GM18507 (cell line): ENCODE measurements at places on chromosomes 12 and 14.

- DNase-seq: no peak
These were observed 807 bp upstream of the ZCCHC8 start for GRCh38 chr12:122501489-122501989.

DNA sequence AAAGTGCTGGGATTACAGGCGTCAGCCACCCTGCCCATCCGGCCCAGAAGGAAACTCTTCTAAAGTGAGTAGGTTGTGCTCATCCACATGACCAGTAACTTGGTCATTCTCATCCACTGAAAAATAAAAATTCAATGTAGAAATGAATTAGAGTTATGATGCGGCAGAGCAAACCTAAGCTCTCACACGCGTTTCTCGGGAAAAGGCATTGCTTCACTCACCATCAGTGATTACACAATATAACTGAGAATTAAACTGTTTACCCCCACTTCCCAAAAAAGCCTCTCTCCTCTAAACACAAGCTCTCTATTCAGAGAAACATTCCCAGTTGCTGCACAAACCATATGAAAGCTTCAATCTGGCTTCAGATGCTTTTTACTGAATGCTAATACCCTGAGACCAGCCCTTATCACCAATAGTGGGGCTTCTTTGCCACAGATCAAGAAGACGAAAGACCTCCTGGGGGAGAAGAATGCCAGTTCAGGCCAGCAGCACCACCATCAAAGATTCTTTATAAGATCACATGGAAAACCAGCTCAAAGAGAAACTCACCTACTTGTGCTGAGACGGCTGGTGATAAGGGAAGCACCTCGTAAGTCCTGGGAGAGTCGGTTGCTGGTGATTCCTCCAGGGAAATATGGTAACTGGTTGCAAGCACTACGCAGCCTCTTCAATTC, 121.5 kb upstream of the SFSWAP start:
- DNase-seq: no peak

DNA sequence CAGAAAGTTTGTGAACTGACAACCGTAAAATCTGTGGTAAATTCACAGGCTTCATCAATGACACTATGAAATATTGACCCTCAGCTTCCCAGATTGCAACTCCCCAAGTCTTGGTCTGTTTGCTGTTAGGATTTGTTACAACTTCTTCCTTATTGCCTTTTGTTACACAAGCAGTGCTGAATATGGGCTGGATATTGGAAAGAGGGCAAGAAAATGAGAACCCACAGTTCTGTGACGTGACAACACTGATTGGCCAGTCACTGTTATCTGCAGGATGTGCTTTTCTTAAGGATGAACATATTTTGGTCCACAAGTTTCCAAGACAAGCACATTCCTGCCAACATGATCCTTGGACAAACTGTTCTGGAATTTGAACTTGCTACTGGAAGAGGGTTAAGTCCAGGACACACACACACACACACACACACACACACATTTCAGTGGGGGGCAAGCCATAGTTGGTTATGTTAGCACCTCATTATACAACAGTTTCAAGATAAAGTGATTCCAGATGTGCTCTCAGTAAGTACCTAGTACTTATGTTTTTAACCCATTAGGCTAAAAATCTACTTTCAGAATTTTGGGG, 16.6 kb upstream of the SLC38A2 start:
- DNase-seq: no peak

DNA sequence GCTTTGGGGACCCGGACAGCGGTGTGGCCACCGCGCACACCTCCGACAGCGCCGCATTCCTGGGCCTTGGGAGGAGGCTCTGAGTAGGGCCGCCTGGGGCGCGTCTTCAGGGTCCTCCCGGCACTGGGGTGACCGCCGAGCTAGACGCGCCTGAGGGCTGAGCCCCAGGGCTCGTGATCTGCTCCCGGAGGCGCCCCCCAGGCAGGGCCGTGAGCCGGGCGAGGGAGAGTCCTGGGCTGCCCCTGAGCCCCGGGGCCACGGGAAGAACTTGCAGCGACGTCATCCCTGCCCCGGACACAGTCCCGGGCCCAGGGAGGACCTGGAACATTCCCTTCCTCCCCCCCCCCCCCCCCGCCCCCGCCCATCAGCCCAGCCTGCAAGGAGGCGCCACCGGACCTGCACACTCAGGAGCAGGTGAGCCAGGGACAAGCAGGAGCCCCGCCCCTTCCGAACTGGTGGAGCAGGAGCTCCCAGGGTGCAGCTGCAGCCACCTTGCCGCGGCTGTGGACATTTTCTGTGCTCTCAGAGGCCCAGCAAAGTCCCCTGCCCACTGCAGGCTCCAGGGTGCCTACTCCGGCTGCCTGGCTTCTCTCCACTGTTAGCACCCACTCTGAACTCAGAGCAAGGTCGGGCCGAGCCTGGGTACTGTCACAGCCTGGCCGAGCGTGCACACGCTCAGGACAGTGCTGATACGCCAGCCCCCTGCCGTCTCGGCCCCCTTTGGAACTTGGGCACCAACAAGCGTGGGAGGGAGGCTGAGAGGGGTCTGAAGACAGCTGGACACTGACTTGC, 50.7 kb downstream of the A2M start:
- no peak for DNase-seq

GRCh38 chr12:52692254-52692653, 11.1 kb downstream of the KRT77 start:
- DNase-seq: no peak

DNA sequence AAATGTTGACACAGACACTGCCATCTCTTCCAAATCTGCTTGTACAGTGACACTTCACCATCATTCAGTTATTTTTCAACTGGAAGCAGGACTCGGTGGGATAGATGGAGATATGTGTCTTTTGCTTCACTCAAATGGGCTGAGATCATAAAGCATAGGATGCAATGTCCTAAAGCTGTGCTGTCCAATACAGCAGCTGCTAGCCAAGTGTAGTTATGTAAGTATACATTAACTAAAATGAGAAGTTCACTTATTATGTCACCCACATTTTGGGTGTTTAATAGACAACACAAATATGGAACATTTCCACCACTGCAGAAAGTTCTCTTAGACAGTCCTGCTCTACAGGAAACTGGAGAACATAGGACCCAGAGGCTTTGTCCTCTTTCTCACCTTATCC, 43.6 kb downstream of the AREL1 start:
- DNase-seq: no peak

- DNase-seq: no peak
These were observed 27.5 kb downstream of the ZC2HC1C start for GRCh38 chr14:75096959-75097358.

DNA sequence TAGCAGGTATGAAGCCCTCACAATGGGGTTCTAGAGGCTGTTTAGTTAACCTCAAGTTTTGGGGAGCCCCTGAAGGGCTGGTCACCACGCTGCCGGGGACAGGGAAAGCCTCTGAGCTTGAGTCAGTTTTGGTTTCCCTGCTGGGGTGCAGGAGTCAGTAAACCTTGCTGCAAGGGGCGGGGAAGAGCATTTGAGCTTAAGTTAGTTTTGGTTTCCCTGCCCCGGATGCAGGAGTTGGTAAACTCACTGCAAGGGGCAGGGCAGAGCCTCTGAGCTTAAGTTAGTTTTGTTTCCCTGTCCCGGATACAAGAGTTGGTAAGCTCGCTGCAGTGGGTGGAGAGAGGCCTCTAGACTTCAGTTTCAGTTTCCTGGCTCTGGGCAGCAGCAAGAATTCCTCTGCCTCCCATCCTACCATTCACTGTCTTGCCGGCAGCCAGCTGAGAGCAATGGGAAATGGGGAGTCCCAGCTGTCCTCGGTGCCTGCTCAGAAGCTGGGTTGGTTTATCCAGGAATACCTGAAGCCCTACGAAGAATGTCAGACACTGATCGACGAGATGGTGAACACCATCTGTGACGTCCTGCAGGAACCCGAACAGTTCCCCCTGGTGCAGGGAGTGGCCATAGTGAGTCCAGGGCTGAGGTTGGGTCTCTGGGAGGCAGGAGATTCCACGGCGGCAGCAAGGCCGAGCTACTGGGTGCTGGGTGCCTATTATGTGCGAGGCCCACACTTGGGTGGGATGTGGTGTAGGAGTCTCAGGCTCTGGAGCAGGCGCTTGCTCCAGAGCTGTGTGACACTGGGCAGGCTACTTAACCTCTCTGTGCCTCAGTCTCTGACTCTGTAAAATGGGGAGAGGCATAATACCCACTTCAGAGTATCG, at the start of gene OAS2:
OAS2 (plus strand) TSS at position 357 of the 878 bp plus-strand sequence; CDS start at position 447, 90 bp downstream.
- DNase-seq: peak; percentile 78

- no peak for DNase-seq
These were observed 1133.4 kb upstream of the SEL1L start for GRCh38 chr14:82667006-82667405.

GRCh38 chr14:72434856-72435255, 459.0 kb downstream of the DPF3 start:
- no peak for DNase-seq

- DNase-seq: no peak
These were observed 18.7 kb upstream of the HDAC7 start for GRCh38 chr12:47838286-47838931.

- no peak for DNase-seq
These were observed 38.8 kb upstream of the ATP23 start for GRCh38 chr12:57902478-57902969.

DNA sequence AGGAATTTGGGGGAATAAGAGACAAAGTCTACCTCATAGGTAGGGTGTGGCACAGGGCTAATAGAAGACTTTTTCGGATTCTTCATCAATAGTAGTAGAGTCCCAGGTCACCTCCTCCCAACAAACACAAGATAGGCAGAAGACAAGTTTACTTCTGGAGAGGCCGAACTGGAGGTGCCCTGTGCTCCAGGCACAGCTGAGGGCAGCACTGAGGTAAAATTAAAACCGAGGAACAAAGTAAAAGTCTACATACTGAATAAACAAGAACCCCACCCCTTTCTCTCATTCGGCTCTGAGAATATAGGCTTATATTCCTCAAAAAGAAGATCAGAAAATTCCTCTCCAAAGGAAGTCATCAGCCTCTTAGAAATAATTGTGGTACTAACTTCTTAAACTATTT, 161.5 kb downstream of the SEC23A start:
- no peak for DNase-seq

DNA sequence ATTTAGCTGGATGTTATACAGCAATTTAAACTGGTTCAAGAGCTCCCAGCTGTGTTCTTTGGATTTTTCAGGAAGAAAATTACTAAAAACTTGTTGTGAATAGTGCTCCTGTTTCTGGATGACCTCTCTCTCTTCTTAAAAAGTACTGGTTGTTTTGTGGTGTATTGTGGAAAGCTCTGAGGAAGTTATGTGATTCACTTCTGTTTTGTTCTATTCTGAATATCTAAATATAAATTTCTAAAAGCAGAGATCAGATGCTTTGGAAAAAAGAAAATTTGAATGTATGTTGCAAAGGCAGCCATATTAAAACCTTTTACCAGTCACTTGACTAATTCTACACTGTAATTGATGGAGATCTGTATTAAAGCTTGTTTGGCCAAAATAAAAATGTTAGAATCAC, 3.4 kb upstream of the C3AR1 start:
- DNase-seq: no peak

DNA sequence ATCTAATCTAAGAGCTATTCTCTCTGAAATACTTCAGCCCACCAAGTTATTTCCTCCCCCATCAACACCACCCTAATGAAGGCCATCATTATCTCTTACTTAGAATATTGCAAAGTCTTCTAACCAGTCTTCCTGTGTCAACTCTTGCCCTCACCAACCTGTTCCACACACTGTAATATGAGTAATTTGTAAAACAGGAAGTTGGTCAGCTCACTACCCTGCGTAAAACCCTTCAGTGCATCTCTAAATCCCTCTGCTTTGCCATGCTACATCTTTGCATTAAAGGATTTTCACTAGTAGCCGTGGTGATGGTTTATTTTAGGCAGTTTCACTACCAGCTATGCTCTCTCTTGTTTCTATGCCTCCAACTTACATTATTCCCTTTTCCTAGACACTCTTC, 70.0 kb downstream of the KIF21A start:
- DNase-seq: no peak

DNA sequence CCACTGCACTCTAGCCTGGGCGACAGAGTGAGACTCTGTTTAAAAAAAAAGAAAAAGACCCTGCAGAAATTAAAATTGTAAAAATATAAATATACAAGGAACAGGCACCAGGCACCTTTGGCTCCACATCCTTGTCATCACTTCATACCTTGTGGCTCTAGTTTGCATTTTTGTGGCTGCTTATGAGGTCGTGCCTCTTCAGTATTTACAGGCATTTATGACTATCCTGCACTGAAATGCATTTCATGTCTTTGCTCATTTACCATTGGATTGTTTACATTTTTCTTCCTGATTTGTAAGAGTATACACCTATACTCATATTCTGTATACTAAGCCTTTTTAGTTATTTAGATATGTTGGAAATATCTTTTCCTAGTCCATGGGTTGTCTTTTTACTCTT, 20.1 kb downstream of the BICD1 start:
- DNase-seq: no peak

DNA sequence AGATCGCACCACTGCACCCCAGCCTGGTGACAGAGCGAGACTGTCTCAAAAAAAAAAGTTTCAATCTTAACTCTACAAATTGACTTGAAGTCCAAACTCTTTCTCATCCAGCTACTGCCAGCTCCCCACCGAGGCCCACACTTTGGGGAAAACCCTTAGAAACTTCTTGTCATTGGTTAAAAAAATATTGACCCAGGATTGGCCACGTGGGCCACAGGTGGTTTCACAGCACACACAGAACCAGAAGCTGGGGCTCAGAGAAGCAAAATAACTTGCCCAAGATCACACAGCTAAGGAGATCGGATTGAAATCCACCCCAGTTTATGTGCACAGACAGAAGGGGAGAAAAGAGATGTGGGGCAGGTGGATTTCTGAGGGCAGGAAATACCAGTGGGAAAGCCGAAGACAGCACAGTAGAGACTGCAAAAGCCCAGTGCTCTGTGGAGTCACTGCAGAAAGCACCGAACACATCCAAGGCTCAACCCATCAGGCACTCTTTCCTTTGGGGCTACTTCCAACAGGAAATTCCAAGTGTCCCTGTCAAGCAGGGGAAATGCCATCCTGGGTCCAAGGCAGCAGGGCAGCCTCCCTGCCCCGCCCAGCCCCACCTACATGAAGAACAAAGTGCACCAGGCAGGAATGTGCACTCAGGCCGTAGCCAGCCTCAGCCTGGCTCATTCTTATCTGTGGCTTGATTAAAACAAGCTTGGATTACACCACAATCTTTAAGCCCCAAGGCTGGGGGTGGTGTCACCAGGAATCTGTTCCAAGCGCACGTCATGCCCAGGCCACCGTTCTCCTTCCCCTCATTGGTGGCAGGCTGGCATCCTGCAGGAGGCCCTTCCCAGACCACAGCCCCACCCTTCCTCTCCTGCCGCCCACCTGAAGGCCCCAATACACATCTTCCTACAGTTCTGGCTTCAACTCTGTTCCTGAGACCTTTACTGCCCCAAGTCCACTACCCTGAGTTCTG, 72.5 kb downstream of the ITPK1 start:
- DNase-seq: no peak

- no peak for DNase-seq
These were observed 99.7 kb upstream of the SLC38A2 start for GRCh38 chr12:46472144-46472705.

- no peak for DNase-seq
These were observed 70.3 kb downstream of the RIMBP2 start for GRCh38 chr12:130645751-130646150.

GRCh38 chr12:24913953-24914352, 34.9 kb downstream of the BCAT1 start:
- no peak for DNase-seq

GRCh38 chr14:90616881-90617280, 199.3 kb downstream of the TTC7B start:
- DNase-seq: no peak
